Stimulated activated naive CD4-positive, alpha-beta T cell (primary cell): ENCODE measurements at places on chromosomes 7 and 10.

DNA sequence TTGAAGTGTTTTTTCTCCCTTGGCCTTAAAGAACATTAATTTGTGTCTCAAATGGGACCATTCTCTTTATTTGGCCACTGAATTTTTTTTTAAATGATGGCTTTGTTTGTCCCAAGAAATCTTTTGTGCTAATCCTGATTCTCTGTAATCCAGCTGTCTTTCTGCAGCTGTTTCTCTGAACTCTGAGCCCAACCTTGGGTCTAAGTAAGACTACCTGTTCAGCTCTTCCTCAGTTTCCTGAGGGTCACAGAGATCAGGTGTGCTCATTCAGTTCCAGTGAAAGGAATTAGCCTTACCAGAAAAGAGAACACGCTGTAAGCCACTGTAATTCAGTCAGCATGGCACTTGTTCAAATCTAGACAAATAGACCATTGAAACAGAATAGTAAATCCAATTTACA, 94.2 kb downstream of the ANKIB1 start:
- DNase-seq, result no peak

DNA sequence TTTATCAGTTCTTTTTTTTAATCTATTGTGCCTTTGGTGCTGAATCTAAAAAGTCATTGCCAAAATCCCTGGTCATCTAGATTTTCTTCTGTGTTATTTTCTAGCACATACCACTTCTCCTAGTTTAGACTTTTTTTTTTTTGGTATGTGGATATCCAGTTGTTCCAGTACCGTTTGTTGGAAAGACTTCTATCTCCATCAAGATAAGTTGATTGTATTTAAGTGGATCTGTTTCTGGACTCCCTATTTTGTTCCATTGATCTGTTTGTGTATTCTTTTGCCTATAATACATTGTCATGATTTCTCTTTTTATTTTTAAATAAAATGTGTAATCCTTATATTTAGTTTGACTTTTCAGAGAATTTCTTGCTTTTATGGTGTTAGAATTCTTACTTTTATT, 35.5 kb downstream of the RSBN1L start:
- DNase-seq, result no peak

DNA sequence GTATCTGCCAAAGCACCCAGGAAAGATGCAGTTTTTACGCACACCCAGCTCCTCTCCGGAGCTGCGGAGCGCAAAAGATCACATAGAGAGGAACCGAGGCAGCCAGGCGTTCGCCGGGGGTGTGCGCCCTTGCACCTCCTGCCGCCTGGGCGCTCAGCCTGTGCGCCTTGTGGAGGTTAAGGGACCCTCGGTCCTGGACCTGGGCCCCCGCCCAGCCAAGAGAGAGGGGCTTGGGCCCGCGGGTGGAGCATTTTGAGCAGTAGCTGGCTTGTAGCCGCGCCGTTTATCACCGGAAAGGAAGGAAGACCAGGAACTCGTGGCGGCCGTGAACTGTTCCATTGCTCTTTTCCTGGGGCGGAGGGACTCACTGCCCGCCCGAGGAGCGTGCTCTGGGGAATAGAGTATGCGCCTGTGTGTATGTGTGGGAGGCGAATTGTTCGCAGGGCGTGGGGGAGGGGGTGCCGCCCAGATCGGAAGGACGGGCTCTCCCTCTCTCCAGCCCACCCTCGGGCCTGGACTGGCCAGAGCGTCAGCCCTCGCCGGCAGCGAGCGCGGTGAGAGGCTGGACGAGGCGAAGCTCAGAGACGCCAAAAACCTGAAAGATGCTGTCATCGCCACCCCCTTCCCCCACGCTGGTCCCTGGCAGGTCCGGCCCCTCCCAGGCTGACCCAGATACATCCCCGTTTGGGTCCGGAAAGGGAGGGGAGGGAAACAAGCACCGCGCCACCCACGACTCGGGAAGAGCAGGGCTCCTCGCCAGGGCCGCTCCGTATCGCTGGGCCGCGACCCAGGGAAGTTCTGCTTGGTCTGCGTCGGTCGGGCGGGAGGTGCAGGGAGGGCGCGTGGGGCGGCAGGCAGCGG, 1.2 kb upstream of the WNT2 start:
- no peak for DNase-seq

- no peak for DNase-seq
Measured at GRCh38 chr7:5425507-5426225, 2.0 kb upstream of the TNRC18 start.

DNA sequence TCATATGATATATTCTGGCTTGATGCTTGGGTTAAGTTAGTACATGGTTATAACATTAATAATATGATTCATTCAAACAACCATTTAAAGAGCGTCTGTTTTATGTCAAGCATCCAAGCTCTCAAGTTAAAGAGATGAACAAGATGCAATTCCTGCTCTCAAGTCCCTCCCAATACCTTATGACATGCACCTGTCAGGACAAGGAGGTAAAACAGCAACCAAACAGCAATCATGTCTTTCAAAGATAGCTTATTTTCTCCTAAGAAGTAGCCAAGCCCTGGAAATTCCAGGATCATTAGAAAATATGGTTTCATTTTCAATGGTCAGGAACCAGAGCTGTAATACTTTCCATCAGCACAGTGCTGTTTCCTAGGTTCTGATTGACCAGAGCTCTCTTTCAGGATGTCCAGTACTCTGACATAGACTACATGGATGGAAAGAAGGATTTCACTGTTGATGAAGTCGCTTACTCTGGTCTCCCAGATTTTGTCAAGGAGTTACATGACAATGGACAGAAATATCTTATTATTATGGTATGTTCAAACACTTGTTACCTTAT, 29.0 kb downstream of the MGAM2 start:
- no peak for DNase-seq

GRCh38 chr10:68084469-68084868, 9.4 kb upstream of the HERC4 start:
- DNase-seq, result no peak

DNA sequence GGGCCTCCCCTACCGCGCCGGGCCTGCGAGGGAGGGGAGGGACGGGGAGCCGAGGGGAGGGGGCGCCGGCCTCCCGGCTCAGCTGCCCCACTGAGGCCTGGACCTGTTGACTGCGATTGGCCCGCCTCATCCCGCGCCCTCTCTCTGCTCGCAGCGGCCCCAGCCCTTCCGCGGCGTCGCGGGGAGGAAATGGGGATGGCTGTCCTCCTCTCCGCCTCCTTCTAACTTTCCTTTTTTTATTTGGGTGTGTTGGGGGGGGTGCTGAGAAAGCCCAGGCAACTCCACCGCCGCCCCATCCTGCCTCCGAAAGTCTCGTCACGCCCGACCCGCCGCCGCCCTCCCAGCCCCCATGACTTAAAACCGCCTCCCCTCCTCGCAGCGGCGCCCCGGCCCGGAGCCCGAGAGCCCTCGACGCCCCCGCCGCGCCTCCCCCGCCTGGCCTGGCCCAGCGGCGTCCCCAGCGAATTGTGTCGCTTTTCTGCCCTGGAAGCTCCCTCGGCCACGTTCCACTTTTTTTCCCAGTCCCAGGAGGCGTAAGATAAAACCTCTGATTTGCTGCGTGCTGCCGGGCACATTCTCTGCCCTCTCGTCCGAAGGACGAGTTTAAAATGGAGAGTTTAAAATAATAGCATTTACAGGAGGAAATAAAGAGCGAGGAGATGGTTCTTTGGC, 842 bp upstream of the SKIDA1 start:
- DNase-seq, result peak; percentile 68

GRCh38 chr10:123965973-123966895, 74.6 kb upstream of the CPXM2 start:
- DNase-seq, result no peak

DNA sequence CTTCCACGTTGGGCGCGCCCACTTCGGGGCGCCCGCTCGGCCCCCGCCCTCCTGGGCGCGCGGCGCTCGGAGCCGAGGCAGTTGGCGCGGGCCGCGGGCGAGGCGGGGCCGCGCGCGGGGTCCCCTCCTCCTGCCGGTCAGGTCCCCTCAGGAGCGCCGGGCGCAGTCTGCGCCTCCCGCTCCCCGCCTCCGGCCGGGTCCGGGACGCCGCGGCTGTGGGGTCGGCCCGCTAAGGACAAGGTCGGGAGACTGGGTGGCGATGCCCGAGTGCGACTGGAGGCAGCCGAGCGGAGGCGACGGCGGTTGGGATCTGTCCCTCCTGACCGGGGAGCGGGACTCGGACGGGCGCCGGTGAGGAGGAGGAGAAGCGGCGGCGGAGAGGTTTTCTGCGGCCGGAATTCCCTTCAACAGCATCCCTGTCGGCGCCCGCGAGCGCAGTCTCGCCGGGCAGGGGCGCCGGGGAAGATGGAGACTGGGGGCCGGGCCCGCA, at the start of gene ATRNL1:
ATRNL1 (plus strand) TSS at position 80 of the 490 bp plus-strand sequence; CDS start at position 466, 386 bp downstream.
- DNase-seq, result no peak

DNA sequence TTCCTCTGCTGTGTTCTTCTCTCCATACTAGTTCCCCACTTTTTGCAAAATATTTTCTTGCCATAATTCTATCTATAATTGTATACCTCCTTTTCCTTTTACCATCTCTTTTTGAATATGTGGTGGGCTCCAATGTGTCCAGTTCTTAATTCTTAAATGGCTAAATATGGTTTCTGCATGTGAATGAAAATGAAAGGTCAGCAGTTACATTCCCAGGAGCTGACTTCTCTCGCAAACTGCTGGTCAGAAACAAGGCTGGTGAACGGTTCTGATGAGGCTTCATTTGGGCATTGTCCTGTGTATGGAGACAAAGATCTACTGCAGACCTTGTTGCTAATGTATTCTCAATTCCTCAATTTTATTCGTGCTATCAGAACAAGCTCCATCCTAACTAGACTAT, 309.2 kb downstream of the SNX13 start:
- no peak for DNase-seq

- DNase-seq, result no peak
Measured at GRCh38 chr10:125283191-125283835, 123.0 kb upstream of the CTBP2 start.

DNA sequence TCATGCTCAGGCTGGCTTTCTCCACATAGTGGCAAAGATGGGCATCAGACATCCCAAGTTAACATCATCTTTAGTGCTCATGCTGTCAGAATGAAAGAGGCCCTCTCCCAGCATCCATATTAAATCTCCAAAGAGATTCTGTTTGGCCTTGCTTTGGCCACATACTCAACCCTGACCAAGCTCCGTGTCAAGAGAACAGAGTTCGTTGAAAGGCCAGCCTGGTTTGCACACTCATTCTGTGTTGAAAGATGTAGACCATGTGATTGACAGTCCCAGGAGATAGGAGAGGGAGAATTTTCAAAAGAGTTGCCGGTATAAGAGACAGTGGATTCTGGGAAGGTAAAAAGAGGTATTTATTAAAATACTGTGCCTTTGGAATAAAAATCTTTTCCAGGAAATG, 19.7 kb downstream of the MET start:
- DNase-seq, result no peak

DNA sequence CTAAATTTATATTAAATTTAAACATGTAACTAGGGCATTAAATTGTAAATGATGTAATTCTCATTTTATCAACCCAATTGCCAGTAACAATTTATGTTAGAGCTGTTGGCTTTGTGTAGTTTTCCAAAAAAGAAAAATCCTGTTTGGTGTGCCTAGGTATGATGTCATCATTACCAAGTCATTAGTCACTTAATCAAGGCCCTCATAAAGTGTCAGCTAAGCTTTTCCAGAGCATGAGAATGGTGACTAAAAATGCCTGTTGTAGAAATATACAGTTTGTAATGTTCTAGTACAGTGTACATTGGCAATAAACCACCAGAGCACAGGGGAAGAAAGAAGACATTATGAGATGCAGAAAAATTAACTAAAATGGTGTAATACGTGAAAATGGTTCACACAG, 593.8 kb upstream of the ANKRD30A start:
- no peak for DNase-seq

DNA sequence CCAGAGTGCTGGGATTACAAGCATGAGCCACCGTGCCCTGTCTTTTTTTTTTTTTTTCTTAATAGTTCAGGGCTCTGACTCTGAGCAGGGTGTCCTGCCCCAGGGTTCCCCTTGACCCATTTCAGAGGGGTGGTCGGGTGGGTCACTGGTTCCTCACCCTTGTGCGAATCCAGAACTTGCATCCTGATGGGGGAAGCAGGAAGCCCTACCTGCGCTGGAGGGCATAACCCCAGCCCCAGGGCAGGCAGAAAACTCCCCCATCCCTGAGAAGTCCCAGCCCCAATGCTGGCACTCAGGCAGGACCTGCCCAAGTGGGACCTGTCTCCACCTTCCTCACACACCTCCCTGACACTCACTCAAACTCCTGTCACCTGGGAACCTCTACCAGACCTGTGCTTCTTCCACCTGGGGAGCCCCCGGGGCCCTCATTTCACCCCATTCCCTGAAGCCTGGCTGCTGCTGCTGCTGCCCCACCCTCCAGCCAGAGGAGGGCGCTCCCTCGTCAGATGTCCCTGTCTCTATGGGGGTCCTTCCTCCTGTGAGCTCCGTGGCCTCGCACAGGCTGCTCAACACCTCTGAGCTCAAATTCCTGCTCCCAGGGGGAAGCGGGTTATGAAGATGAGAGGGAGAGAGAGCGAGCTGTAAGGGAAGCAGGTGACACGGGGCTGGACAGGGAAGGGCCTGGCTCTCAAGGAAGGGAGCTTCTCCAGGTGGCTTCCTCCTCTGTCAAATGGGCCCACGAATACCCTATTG, 15.1 kb upstream of the ZNF273 start:
- no peak for DNase-seq

DNA sequence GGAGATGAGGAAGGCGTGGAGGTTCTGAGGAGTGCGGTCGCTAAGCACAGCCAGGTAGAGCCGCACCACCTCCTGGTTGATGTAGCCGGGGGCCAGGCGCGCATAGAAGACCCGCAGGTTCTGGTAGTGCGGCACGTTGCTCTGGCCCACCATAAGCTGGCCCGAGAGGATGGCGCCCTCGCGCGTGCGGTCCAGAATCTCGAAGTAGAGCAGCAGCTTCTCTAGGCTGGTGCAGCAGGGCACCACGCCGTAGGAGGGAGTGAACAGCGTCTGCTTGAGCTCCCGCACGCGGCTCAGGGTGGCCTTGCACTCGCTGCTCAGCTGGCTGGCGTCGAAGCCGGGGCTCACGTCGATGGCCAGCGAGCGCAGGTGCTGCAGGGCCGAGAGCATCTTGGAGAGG, 77.8 kb upstream of the TNRC18 start:
- no peak for DNase-seq

- no peak for DNase-seq
Measured at GRCh38 chr10:55091691-55092328, 290.8 kb upstream of the PCDH15 start.

DNA sequence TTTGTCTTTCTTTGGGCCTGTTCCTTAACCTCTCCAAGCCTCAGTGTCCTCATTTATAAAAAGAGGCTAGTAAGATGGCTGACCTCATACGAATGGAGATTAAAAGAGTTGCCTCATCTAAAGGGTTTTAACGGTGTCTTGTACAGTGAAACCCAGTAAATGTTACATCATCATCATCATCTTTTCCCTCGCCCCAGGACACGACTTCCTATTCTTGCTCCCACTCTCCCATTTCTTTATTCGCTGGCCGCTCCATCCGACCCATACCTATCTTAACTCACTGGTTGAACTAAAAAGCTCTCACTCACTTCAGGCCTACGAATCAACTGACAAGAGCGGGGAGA, 554 bp downstream of the FRA10AC1 start:
- DNase-seq, result no peak

- DNase-seq, result no peak
Measured at GRCh38 chr7:98826811-98827231, 43.0 kb downstream of the TMEM130 start.

DNA sequence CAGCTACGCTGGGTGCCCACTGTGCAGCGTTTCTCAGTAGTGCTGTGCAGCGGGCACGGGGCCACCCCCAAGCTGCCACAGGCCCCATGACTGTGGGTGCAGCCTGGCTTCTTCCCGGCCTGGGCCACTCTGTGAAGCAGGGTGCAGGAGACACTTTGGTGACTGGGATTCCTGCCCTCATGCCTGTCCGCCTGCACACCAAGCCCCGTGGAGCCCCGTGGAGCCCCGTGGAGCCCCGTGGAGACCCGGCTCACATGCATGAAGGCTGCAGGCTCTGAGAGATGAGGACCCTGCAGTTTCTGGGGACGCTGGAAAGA, 3.9 kb upstream of the SHH start:
- no peak for DNase-seq

GRCh38 chr7:34222722-34223121, 317.4 kb downstream of the BMPER start:
- DNase-seq, result no peak
